ENCODE measurements at places on chromosomes 1 and 21.

DNA sequence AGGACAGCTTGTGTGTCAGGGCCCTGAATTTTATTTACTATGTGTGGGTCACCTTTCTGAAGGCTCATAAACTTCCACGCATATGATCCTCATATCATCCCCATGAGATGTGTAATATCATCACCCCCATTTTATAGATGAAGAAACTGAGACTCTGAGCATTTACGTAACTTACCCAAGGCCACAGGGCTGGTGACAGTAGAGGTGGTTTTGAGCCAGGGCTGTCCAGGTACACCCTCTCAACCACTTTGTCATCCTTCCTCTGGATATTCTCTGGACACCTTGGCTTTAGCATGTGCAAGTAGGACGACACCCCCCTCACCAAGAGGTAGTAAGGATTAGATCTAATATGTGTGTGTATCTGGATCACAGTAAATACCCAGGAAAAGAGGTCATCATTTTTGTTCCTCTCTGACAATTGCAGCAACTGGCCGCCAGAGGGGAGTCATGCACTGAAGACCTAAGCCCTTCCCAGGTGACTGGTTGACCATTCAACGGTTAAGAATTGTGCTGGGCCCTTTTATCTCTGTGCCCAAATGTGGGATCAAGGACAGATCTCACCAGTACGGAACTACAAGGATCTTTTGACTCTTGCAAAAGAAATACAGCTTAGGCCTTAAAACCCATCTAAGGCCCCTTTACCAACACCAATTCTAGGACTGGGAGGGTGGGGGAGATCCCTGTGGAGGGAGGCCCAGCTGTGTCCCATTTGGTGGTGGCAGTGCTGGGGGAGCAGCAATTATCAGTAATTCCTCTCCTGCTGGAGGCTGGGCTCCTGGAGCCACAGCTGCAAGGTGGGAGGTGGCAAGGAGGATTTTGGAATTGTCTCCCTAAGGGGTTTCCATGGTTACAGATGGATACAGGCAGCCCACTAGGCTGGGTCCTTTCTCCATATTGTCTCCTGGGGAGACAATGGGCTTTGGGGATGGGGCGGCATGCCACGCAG is 13.7 kb upstream of the E2F2 start:
- peak; percentile 85 for DNase-seq

DNA sequence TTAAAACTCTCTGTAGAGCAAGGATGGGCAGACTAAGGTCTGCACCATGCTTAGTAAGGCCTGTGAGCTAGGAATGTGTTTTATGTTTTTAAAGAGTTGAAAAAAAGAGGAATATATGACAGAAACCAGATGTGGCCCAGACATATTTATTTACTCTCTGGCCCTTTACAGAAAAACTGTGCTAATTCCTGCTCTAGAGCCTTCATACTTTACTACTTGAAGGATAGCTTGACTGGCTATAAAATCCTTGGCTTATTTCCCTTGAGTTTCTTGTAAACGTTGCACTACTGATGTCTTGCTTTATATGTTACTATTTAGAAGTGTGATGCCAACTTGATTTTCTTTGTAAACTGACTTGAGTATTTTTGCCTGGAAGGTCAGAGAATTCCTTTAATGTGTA is 33.5 kb downstream of the CTBS start:
- peak; percentile 91 for DNase-seq

DNA sequence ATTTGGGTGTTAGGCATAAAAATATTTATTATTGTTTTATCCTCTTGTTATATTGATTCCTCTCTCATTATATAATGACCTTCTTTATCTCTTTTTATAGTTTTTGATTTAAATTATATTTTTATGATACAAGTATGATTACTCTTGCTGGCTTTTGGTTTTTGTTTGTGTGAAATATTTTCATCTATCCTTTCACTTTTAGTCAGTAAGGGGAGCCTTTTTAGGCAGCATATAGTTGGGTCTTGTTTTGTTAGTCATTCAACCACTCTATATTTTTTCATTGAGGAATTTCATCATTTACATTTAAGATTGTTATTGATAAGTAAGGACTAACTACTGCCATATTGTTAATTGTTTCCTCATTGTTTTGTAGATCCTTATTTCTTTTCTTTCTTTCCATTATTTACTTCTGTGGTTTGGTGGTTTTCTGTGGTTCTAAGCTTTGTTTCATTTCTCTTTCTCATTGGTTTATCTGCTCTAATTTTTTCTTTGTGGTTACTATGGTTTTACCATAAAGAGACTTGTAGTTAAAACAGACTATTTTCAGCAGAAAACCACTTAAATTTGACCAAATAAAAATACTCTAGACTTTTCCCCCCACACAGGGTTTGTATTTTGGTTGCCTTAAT is 593.1 kb downstream of the NUF2 start:
- DNase-seq, result no peak

GRCh38 chr1:78263946-78264345 is 218.2 kb downstream of the GIPC2 start:
- no peak for DNase-seq

- peak; percentile 18 for DNase-seq
These were observed 88.1 kb upstream of the ARHGEF16 start for GRCh38 chr1:3366126-3367051.

- DNase-seq, result peak; percentile 36
These were observed 5.8 kb downstream of the VWA1 start for GRCh38 chr1:1441002-1441888.

GRCh38 chr1:45026446-45026845 is 14.4 kb downstream of the UROD start:
- DNase-seq, result no peak

- DNase-seq, result no peak
These were observed 301.1 kb downstream of the MATN1 start for GRCh38 chr1:30422251-30422650.

- no peak for DNase-seq
These were observed 13.5 kb upstream of the SUMO3 start for GRCh38 chr21:44831227-44831860.

- no peak for DNase-seq
These were observed 20.8 kb upstream of the EFNA1 start for GRCh38 chr1:155106862-155107261.

DNA sequence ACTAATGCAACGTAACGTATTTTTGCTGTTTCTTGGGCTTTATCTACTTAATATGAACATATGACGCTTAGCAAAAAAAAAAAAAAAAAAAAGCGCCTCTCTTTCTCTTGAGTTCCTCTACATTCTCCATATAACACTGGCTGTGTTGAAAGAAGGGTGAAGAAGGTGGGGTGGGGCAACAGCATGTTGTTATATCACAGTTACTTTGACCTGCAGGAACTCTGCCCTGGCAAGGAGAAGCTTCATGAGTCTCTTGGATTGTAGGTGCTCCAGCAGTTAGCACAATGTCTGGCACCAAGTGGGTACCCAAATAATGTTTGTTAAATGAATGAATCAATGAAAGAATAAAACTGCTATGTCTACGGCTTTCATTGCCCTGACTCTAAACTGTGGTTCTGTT is 162.6 kb downstream of the ATG4C start:
- no peak for DNase-seq

GRCh38 chr1:143652187-143652586 is 319.6 kb downstream of the FAM72C start:
- DNase-seq, result no peak

DNA sequence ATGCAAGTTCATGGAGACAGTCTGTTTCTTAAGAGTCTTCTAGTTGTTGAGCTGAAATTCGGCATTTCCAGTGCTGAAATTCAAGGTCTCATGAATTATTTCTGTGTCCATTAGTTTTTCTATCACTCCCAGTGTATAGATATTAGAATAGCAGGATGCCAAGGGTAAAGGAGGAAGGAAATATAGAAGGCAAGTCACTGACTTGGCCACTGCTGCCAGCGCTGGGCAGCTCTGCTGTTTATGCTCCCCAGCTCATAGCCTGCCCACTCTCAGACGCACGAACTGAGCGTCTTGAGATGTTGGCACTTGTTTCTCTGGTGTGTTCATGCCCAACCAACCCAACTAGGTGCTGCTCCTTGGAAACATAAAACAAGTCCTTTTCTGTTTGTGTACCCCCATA is 110.1 kb downstream of the SLC45A1 start:
- no peak for DNase-seq

DNA sequence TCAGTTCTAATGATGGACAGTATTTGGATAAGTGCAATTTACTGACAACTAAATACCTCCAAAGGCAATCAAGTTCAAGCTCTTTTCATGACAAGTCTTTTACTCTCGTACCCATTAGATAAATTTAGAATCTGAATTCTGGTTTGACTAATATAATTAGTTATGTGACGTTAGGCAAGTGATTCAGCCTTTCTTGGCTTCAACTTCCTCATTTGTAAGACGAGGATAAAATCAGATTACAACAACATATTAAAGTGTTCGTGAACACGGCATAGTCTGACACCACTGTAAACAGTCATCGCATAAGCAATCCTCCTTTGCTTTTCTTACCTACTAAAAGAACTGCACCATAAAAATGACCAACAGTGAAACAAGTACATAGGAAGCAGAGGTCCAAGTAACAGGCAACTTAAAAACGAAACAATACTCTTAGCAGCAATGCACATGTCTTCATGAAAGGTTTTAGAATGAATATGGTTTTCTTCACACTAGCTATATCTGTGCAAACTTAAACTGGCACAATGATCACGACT is 25.7 kb downstream of the COA6 start:
- DNase-seq, result peak; percentile 34

- DNase-seq, result no peak
These were observed 36.8 kb upstream of the DUSP10 start for GRCh38 chr1:221778535-221779142.

DNA sequence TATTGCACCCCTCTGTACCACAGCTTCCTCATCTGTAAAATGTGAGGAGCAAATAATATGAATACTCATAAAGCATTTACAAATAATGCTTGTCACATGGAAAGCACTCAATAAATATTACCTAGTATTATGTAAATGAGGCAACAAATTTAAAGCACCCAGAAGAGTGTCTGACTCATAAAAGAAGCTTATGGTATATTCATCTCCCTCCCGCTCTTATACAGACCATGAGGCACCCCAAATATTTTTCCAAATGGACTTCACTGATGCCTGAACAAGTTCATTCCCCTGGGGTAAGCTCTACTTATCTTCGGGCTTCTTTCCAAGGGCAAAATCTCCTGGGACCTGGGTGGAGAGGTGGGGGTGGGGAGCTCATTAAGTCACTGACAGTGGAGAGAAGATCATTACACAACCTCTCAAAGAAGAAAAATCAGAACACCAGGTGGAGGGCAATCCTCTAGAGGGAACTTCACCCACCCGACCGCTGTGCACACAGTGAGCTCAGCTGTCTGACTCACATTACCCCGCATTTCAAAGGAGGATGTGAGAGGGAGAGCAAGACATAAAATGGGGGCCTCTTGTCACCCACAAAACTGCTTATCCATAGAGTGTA is 166.2 kb downstream of the ASTN1 start:
- no peak for DNase-seq

DNA sequence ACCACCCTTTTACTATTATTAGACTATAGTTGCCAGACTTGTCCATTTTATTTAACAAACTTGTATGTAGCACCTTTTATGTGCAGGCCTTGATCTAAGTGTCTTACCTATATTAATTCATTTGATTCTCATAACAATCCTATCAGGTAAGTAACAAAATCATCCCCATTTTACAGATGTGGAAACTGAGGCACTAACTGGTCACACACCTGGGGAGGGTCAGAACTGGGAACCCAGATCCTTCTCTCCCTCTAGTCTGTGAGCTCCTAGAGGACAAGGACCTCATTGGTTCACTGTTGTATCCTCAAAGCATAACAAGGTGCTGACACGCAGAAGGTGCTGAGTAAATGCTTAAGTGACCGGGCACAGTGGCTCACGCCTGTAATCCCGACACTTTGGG is 14.9 kb downstream of the FBXO2 start:
- no peak for DNase-seq

GRCh38 chr1:75611014-75611413 is at the start of gene SLC44A5:
TSS of gene SLC44A5 (minus strand) at chr1:75611114. CDS start at chr1:75541447, 69,667 bp downstream.
- no peak for DNase-seq

GRCh38 chr21:18493422-18493821 is 89.8 kb upstream of the TMPRSS15 start:
- no peak for DNase-seq

GRCh38 chr1:206427291-206427690 is 43.0 kb upstream of the IKBKE start:
- DNase-seq, result no peak

GRCh38 chr1:166174108-166174507 is 7.3 kb upstream of the FAM78B start:
- DNase-seq, result no peak

GRCh38 chr1:62417351-62417999 is 19.4 kb upstream of the USP1 start:
- DNase-seq, result no peak

DNA sequence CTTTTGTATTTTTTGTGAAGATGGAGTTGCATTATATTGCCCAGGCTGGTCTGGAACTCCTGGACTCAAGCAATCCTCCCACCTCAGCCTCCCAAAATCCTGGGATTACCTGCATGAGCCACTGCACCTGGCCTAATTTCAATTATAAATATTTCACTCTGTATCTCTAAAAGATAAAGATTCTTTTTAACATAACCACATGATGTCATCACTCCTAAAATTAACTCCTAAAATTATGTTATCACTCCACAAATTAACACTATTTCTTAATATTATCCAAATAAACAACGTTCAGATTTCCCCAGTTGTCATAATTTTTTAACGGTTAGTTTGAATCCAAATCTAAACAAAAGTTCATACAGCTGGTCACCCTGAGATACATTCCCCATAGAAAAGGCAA is 43.0 kb downstream of the DESI2 start:
- DNase-seq, result no peak

DNA sequence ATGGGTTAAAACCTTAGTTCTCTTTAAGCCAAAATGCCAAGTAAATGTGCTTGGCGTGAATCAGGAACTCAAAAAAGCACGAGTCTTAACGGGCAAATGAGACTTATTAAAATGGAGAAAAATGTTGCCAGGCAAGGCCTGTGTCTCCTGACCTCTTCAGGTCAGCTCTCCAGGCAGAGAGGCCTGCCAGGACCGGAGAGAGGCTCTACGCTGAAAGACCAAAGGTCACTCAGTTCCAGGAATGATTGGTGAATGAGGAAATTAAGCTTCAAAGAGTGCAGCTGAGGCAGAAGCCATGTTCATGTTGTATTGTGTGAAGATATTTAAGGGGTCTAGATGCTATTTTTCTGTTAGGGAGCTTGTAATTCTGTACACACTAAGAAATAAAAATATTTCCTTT is 66.6 kb downstream of the SPAG17 start:
- no peak for DNase-seq

GRCh38 chr1:22935433-22935832 is 37.2 kb downstream of the LACTBL1 start:
- no peak for DNase-seq

Measured in fibroblast of villous mesenchyme (primary cell).